Stimulated activated CD4-positive, alpha-beta T cell treated with anti-CD3 and anti-CD28 coated beads, Interleukin-12 subunit alpha, Interleukin-12 subunit beta, amount 100 ng/mL, for 4 hours (primary cell): ENCODE measurements at places on chromosomes 6 and 20.

DNA sequence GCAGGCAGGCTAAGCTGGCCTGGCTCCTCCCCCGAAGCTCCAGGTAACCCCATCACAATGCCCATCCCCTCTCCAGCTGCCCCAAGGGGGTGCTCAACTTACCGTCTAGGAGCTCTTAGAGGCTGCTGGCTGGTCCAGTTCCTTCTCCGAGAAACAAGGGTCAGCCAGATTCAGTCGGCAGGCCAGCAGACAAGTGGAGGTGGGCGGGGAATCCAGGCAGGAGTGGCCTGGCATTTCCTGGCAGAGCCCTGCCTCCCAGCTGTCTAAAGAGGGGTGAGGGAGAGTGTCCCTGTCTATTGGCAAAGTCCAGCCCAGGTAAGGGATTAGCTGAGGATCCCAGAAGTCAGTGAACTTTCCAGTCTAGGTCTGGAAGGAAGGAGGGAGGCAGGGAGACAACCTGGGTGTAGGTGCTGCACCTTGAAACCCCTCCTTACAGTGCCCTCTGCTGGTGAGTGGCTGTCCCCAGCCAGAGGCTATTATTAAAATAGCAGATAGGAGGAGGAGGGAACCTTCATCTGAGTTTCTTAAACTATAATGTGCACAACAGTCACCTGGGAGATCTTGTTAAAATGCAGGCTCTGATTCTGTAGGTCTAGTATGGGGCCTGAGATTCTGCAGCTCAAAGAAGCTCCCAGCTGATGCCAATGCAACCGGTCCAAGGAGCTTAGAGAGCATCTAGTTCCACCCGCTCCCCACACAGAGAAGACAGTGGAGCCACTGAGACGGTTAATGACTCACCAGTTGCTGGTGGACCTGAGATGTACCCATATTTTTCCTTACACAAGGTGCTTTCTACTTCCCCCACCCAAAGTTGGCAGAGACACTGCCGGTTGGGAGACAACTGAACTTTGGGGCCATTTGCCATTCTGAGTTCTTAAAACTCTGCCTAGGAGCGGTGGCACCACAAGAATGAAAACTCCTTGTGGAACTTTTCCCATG lies at the start of gene UNC5CL:
UNC5CL (minus strand) TSS at position 162 of the 939 bp plus-strand sequence. CDS start 4,147 bp downstream, outside the sequence.
- DNase-seq, result peak; percentile 48

GRCh38 chr20:59616306-59616705 lies 12.0 kb downstream of the PHACTR3 start:
- no peak for DNase-seq

DNA sequence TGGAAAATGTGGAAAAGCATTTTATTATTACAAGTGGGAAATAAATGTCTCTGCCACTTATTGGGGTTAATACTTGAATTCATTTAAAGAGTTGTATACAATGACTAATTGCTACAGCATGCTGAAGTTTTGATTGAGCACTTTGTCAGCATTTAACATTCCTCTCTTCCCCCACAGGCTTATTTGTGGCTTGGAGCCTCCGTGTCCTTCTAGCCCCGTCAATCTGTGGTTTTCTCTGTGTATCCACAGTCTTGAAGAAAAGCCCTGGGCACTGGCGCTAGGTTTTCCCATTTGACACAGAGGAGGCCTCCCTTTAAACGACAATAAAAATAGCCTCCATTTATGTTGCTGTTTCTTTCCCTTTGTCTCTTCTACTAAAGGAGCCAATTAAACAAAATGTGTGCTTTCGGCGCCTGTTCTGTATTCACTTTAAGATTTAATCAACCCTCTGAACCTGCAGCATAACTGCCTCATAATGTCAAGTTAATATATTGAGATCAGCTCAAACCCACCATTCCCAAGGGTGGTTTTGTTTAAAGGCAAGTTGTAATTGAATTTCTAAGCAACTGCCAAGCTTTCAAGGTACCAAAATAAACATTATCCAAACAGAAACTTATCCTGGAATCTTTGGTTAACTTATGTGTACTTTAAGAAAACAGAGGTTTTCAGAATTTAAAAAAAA lies 326.6 kb upstream of the RNF24 start:
- DNase-seq, result no peak

DNA sequence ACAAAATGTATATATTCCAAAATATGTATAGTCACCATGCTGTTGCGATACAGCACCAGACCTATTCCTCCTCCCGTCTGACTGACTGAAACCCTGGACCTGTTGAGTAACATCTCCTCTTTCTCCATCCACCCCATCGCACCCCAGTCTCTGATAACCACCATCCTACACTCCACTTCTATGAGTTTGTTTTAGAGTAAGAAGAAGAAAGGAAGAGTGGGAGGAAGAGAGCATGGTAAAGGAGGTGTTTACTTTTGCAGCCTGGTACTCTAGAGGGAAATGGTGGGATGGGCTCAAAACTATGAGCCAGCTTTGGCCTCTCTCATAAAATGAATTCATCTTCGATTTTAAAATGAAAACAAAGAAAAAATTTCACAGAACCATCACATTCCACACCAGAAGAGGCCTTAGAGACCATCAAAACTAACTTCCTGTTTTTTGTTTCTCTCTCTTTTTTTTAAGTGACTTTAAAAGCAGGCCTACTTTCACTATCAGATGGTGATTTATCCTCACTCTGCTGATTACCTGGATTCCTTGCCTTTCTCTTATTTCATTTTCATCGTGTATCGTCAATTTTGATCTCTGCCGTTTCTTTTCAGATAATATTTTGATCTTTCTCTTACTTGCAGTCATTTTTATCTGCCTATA lies 16.8 kb upstream of the FUCA2 start:
- no peak for DNase-seq

GRCh38 chr20:47970282-47970903 lies 185.1 kb upstream of the SULF2 start:
- DNase-seq, result no peak

DNA sequence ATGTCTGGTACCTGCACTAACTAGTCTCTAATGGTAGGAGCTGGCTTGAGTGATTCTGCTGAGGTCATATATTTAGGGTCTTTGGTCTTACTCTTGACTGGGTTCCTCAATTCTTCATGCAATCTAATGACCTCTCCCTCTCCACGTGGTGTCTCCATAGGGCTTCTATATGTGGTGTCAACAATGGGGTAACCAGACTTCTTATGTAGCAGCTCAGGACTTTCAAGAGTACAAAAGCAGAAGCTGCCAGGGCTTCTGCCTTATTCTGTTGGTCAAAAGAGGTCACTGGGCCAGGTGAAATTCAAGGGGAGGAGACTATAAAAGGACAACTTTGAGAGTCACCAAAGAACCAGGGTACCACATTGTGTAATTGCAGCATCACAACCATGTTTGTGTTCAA lies 54.3 kb downstream of the NUS1 start:
- no peak for DNase-seq
